T-helper 17 cell (primary cell): ENCODE measurements at places on chromosomes 5 and 9.
A peak's percentile ranks its signal among the peaks of the same experiment; 100 is the strongest.

DNA sequence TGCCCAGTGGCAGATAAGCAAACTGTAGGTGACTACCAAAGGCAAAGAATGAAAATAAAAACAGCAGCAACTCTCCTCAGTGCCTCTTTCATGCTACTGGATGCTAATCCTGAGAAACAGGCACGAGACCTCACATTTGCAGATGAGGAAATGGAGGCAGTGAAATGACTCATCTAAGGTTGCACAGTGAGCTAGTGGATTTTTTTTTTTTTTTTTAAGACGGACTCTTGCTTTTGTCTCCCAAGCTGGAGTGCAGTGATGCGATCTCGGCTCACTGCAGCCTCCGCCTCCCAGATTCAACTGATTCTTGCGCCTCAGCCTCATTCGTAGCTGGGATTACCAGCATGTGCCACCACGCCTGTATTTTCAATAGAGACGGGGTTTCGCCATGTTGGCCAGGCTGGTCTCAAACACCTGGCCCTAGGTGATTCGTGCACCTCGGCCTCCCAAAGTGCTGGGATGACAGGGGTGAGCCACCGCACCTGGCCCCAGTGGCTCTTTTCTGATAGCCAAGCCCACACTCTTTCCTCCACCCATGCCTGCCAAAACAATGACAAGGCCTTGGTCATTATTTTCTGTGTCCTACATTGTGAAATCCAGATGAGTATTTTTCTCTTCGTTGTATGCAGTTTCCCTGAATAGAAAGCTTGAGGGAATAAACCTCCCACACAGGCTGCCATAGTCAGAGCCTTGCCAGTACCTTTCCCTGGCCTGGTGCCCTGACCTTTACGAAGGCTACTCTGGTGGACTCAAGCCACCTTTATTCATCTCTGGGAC lies 19.2 kb downstream of the DOCK2 start:
- no peak for DNase-seq

DNA sequence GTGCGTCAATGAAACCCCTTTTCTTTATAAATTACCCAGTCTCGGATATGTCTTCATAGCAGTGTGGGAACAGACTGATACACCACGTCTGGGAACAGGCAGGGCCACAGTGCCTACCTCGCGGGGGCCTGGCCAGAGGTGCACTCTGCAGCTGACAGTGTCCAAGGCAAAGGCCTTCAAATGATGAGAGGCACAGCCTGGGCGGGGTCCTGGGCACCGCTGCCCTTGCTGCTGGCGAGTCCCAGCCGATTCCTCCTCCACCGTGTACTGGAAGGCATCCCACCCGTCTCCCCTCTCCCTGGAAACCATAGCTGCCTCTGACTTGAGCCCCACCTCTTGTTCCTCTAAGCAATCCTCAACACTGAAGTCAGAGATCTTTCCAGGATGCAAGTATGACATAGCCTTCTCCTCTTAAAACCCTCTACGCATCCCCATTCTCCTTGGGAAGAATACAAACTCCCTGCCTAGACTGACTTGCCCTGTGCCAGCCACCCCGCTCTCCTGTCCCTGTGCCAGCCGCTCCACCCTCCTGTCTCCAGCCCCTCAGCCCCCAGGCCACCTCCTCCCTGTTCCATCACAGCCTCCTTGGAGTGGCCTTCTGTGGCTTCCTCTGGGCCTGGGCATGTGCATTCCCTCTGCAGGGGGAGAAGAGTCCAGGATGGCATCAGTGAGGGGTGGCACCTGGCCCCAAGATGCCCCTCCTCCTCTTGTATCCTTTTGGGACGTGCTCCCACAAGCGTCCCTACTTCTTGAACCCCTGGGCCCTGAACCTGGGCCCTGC lies 8.1 kb upstream of the COL5A1 start:
- no peak for DNase-seq

GRCh38 chr5:169797577-169797976 lies 160.5 kb downstream of the DOCK2 start:
- DNase-seq = no peak

DNA sequence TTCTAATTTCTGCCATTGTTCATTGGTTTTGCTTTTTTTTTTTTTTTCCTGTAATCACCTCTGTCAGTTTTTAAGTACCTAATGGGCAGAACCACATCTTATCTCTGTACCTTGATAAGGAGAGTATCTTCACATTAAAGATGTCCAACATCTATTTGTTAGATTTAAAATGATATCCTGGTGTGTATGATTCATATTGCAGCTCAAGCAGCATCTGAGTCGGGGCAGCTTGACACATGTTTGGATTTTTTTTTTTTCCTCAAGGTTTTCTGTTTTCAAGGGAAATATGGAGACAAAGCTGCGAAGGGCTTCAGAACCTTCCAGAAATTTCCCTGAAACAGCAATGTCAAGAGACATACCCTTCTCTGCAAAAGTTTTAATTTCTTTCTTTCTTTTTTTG lies 164.7 kb downstream of the DOCK2 start:
- DNase-seq = no peak

DNA sequence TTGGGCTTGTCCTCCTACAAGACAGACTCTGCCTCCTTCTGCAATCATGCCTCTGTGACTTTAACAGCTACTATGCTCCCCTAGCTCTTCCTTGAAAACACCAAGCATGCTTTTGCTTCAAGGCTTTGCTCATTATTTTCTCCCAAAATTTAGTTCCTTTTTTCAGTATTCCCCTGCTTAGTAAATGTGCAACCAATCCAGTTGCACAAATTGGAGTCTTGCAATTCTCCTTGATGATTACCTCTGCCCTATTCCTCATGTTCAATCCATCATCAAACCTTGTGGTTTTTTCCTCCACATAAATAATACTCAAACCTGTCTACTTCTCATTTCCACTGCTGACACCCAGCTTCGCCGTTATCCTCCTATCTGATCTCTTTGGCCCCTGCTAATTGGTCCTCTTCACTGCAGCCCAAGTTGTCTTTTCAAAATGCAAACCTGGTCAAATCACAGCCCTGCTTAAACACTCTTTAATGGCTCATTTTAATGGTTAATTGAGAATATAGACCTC lies 296.3 kb downstream of the CWC27 start:
- DNase-seq = no peak

- DNase-seq = no peak
Observed at GRCh38 chr9:135154050-135154615, 66.7 kb downstream of the OLFM1 start.

- no peak for DNase-seq
Observed at GRCh38 chr5:142845402-142845921, 75.3 kb downstream of the ARHGAP26 start.

DNA sequence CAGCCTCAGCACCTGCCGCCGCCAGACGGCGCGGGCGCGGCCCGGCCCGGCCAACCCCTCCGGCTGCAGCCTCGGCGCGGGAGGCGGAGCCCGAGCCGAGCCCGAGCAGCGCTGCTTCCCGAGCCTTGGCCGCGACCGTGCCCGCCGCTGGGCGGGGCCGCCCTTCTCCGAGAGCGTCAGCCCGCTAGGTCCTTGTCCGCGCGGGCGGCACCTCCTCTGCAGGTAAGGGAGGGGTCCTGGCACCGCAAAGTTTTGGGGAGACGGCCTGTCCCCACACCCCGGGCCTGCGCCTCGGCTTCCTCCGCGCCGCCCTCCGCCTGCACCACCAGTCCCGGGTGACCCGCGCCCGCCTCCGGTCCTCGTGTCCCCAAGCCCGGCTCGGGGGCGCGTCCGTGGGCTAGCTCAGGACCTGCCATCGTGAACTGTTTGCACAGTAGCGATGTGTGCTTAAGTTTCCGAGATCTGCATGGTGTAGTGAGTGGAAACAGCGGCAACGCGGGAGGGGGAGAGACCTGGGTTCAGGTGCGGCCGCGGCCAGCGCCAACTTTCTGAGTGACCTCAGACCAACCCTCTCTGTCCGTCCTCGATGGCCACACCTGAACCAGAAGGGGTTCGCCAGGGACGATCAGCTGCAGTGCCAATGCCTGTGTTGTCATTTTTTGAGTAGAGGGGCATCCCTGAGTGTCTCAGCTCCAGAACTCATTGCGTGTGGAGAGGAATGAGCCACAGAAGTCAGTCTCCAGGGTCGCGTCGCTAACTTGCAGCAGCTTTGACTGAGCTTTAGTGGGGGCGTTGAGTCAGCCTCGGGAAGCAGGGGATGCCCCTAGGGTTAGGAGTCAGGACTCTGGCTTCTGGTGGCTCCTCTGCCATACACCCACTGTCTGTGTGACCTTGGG lies at the start of gene FRMPD1:
Gene FRMPD1 (plus strand): TSS at position 82 of the 896 bp plus-strand sequence. CDS start 41,688 bp downstream, outside the sequence.
- peak; percentile 36 for DNase-seq

DNA sequence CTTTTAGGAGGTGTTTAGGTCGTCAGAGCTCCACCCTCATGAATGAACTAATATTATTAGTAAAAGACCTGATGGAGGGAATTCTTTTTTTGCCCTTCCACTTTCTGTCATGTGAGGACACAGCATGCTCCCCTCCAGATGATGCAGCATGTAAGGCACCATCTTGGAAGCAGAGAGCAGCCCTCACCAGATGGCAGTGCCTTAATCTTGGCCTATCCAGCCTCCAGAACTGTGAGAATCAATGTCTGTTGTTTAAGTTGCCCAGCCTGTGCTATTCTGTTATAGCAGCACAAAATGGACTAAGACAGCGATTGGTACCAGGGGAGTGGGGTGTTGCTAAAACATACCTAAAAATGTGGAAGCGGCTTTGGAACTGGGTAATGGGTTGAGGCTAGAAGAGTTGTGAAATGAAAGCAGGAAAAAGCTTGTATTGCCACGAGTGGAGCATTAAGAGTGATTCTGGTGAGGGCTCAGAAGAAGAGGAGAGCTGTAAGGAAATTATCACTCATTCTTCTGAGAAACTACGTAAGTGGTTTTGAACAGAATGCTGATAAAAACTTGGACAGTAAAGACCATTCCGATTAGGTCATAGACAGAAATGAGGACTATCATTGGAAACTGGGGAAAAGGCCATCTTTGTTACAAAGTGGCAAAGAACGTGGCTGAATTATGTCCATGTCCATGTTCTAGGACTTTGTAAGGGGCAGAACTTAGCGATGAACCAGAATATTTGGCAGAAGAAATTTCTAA lies 28.6 kb downstream of the PTPDC1 start:
- DNase-seq = no peak

- DNase-seq = no peak
Observed at GRCh38 chr5:136159457-136159856, 26.8 kb downstream of the SMAD5 start.

GRCh38 chr5:66284588-66285342 lies 140.7 kb downstream of the SREK1 start:
- DNase-seq = no peak

- DNase-seq = no peak
Observed at GRCh38 chr5:94113-94892, 2.3 kb downstream of the PLEKHG4B start.

DNA sequence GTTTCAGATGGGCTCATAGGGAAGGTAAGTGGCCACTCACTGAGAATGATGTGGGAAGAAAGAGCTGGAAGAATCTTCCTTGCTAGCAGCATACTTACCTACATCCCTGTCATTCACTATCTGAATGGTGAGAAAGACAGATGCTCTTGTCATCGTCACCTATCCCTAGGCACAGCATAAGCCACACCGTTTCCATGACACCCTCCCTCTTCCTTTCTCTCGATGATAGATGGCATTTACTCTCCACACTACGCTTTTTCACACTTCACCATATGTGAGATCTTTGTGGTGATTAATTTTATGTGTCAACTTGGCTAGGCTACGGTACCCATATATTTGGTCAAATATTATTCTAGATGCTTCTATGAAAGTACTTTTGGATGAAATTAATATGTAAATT lies 44.4 kb upstream of the FER start:
- DNase-seq = no peak

DNA sequence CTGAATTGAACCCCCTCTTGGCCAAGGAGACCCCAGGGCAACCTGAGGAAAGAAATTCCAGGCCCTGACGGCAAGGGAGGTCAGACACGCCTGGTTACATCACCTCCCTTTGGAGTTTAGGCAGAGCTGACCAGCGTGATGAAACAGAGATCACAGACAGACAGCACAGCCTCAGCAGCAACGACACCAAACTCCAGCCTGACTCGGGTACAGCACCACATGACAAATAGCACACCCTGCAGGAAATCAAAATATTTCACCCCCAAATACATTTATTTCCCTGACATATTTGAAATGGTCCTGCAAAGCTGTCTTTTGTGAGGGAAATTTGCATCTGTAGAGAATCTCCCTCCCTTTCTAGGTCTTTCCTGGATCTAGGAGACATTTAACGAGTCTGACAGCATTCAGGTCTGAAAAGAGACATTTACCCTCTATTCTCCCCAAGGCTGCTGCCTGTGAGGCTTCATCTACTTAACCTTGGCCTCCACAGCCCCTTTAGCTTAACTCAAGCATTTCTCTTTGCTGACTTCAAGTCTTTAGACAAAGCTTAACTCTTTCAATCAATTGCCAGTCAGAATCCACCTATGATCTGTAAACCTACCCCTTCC lies 2.6 kb downstream of the QSOX2 start:
- DNase-seq = no peak
